ENCODE measurements at places on chromosomes 5 and 9. TPM values are rescaled to one million over a fixed set of nuclear protein-coding genes. Genes with fewer than 3 reads are reported as not detected.

GRXCR2 gene
- polyA plus RNA-seq = not detected

TCERG1 gene
- 139 TPM for polyA plus RNA-seq

LCN15 gene
- polyA plus RNA-seq = 0.10 TPM

SMIM33 gene
- 0.05 TPM for polyA plus RNA-seq

PDGFRB gene
- 185 TPM for polyA plus RNA-seq

C9orf50 gene
- polyA plus RNA-seq = 0.53 TPM

SLC45A2 gene
- polyA plus RNA-seq = 0.13 TPM

KIF4B gene
- polyA plus RNA-seq = 0.31 TPM

SERF1A gene
- polyA plus RNA-seq = 11.6 TPM

DNA sequence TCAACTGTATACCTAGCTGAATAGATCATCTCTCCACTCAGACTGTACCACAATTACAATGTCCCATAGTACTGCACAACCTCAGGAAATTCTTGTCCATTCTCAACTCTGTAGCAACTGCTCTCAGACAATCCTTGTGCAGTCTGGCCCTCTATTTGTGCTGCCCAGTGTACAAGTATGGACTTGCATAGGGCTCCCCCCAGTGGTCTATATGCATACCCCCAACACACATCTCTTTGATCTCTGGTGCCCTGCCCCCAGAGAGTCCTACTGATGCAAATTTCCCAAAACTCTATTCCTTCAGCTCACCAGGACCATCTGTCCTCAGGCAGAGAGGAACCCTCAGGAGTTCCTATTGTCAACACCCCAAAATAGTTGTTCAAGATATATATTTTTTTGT, 205.3 kb downstream of the SLCO4C1 start:
- DNase-seq = no peak

DNA sequence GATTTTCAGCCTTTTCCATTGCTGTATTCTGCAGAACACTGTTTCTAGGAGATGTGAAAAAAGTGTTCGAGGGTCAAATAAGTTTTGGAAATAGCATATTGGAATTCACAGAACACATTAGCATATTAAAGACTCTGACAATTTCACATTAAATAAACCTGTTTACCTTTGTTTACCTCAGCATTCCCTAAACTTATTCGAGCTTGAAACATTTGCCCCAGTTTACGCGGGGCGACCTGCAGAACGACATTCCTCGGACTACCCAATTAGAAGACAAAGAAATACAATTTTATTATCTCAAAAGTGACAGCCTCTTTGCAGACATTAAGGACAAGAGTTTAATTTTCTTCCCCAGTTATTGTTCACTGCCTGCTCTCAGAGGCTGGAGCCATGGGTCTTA, 110.3 kb upstream of the NFIB start:
- no peak for DNase-seq

DNA sequence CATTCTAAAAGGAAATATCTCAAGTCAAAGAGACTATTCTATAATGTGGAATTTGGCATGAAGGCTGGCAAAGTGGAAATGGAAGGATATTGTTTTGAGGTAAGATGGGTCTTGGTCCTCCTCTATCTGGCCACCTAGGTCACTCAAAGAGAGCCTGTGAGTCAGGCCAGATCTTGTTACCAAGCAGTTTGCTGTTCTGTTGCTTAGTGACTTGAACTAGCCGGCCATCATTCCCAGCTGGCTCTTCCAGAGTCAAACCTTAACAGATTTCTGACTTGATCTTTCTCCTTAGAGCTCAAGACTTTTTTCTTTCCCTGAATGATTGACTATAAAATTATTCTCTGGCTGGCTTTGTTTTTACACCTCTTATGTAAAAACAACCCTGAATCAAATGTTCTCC, 136.1 kb downstream of the PDE4D start:
- no peak for DNase-seq

GRCh38 chr9:32500768-32501167, 25.2 kb downstream of the RIGI start:
- no peak for DNase-seq

DNA sequence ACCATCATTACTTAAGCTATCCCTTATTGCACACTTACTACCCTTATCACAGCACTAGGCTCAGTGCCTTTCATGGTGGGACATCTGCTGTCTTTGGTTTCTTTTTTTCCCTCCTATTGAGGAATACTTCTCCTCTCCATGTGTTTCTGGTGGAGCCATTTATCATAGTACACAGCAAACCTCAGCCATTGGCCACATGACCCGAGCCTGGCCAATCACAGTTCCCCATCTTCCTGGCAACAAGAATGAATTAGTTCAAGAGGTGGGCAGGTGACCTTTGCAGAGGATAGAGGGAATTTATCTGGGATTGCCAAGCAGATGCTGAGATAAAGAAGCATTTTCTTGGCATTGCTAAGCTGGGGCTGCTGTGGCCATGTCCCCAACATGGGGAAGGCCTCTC, 101.1 kb upstream of the ZNF618 start:
- DNase-seq = no peak

- DNase-seq = no peak
These were observed 359.2 kb upstream of the ACTBL2 start for GRCh38 chr5:57841676-57842363.

GRCh38 chr9:19913151-19913550, 124.3 kb upstream of the SLC24A2 start:
- no peak for DNase-seq

DNA sequence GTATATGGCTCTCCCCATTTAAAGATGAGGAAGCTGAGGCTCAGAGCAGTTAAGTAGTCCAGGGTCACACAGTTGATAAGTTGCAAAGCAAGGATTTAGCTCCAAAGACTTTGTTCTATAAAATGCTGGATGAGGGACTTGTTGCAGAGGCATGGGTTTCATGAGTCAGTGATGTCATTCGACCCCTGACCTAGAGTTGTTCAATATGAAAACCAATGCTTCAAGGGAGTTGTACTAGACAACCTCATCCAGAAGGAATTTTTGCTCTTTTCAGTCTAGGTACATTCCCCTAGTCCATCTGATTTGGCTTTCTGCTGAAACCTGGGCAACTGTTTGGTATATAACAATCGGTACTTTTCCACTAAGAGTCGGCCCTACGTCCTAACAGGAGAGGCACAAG, 550.4 kb downstream of the EBF1 start:
- no peak for DNase-seq

GRCh38 chr5:42001673-42002072, 76.6 kb downstream of the FBXO4 start:
- DNase-seq = no peak

Data from right lung (tissue), 10 donors.